ENCODE measurements at places on chromosomes 16 and 17. TPM values are rescaled to one million over a fixed set of nuclear protein-coding genes. Genes with fewer than 3 reads are reported as not detected.
A peak's percentile ranks its signal among the peaks of the same experiment; 100 is the strongest.

ZC3H18 gene
- 18.7 TPM for total RNA-seq

TMEM220 gene
- total RNA-seq = not detected

CDT1 gene
- 64.6 TPM for total RNA-seq

CASKIN1 gene
- 1.2 TPM for total RNA-seq

LRRC3C gene
- not detected for total RNA-seq

LPO gene
- total RNA-seq = not detected

FN3KRP gene
- 22.6 TPM for total RNA-seq

LRRC37A3 gene
- total RNA-seq = 1.3 TPM

DNA sequence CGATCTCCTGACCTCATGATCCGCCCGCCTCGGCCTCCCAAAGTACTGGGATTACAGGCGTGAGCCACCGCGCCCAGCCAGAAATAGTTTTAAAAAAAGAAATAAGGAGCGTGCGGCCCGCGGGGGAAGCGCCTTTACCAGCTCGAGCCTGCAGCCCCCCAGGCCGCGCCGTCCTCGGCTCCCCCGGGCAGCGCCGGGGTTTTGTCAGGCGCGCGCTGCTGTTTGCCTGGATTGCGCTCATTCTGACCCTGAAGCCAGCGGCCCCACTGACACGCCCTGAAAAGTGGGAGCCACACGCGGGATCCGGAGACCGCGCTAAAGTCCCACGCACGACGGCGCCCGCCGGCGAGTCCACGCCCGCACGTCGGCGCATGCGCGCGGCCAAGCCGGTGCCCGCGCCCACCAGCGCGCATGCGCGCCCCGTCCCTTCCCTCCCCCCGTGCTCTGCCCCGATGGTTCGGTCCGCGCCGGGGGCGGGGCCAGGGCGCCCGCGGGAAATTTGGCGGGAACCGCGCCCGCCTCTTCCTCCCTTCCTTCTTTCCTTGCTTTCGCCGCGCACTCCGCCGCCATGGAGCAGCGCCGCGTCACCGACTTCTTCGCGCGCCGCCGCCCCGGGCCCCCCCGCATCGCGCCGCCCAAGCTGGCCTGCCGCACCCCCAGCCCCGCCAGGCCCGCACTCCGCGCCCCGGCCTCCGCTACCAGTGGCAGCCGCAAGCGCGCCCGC is at the start of gene CDT1:
TSS of gene CDT1 (plus strand) at position 526 of the 724 bp plus-strand sequence. CDS start at position 569, 43 bp downstream.
- DNase-seq = peak; percentile 70

DNA sequence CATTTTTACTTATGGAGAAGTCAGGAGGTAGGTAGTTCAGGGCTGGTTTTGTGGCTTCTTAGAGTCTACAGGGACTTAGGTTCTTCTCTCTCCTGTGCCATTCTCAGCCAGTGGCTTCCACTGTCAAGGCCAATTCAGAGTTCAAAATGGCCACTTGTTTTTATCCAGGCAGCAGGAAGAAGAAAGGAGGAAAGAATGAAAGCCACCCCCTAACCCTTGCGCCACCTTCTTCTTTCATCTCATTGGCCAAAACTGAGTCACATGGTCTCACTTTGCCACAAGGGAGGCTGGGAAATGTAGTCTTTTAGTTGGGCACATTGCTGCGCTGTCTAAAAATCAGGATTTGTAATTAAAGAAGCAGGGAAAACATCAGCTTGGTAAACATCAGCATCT is 60.8 kb upstream of the MED9 start:
- peak; percentile 88 for DNase-seq

DNA sequence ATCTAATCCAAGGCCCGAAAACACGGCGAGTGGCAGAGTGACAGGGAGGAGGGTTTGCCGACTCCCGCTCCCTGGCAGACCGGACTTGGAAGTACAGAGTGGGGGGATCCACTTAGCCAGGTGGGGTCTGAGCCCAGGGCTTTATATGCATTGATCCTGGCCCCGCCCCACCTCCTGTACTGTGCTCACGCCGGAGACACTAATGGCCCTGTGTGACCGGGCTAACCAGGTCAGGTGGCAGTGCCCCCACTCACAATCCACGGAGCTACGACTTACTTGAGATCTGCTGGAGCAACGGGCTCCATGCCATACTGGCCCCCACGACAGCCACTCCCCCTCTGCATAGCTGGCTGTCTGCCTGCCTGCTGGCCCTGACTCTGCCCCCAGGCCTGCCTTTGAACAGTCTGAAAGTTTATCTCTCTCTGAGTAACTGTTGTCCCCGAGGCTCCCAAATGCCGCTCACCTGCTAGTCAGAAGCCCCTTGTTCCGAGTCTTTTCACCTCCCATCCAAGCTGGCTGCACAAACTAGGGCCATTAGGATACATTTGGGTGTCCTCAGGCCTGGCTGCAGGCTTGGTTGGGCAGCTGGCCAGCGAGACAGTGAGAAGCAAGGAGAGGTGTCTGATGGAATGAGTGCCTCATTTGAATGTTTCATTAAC is 28.0 kb downstream of the CACNA1G start:
- no peak for DNase-seq

DNA sequence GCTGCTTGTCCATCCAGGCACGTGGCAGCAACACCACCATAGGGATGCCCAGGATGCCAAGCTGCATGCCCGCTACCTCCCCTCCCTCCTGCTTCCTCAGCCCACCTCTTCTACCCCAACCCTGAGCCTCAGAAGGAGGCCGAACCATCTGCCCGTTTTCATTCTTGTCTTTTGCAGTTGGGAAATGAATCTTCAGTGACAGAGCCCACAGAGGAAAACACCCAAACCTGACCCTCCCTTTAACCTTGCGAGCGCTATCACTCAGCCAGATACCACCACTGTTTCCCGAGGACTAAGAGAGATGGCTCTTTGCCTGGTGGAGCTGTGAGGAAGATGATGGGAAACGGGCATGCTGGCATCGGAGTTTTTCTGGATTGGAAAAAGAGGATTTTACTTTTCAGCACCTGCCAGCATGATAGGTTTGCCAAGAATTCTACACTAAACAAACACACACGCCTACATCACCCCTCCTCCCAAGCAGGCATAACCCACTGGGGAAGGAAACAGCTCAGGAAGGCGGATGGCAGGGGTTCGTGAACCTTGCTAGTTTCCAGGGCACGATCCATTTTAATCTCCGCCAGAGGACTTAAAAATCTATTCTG is 457.4 kb downstream of the SLC39A11 start:
- DNase-seq = no peak

DNA sequence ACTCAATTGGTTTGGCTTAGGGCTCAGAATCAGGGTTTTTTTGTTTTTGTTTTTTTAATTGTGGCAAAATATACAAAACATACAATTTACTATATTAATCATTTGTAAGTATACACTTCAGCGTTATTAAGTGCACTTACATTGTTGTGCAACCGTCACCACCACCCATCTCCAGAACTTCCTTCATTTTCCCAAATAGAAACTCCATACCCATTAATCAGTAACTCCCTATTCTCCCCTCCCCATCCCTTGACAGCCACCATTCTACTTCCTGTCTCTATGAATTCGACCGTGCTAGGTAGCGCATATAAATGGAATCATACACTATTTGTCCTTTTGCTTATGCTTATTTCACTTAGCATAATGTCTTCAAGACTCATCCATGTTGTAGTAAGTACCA is 45.2 kb upstream of the DHX40 start:
- DNase-seq = no peak

DNA sequence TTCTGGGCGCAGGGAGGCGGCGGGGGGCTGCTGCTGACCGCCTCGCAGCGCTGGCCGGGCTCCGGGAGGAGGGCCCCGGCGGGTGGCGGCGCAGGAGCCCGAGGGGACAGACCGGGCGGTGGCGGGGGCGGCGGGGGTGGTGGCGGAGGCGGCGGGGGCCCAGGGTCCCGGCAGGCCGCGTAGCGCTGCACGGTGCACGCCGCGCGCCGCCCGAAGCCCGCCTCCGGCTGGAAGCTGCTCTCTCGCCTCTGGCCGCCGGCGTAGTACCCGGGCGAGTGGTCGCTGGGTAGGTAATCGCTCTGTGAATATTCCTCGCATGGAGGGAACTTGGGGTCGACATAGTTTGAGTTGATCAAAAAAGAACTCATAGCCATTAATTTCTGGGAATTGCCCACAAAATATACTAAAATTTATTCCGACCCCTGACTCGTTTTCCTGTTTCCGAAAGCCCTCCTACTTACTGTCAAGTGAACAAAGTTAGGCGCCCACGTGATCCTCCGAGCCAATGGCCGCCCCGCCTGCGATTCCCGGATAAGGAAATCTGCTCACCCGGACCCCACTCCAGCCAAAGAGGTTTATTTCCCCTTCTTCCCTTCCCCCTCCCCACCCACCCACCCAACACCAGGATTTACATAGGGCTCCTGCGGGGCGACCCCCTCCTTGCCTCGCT is at the start of gene HOXB4:
TSS of gene HOXB4 (minus strand) at position 405 of the 670 bp plus-strand sequence. CDS start at position 374, 31 bp downstream.
- DNase-seq = peak; percentile 54

- no peak for DNase-seq
These were observed 18.5 kb upstream of the TOB1 start for GRCh38 chr17:50884439-50885311.

GRCh38 chr16:72397876-72398275 is 225.9 kb upstream of the PMFBP1 start:
- no peak for DNase-seq

- no peak for DNase-seq
These were observed 669 bp downstream of the RNF167 start for GRCh38 chr17:4940555-4941318.

GRCh38 chr16:81586977-81587625 is 142.5 kb downstream of the CMIP start:
- DNase-seq = no peak

GRCh38 chr16:67383284-67383683 is 10.0 kb downstream of the TPPP3 start:
- DNase-seq = no peak

- DNase-seq = peak; percentile 36
These were observed 1.4 kb downstream of the PRAC2 start for GRCh38 chr17:48724251-48725003.

GRCh38 chr17:62626719-62627218 is 701 bp upstream of the MRC2 start:
- peak; percentile 62 for DNase-seq

GRCh38 chr17:69058165-69058564 is 2.6 kb downstream of the ABCA9 start:
- no peak for DNase-seq

DNA sequence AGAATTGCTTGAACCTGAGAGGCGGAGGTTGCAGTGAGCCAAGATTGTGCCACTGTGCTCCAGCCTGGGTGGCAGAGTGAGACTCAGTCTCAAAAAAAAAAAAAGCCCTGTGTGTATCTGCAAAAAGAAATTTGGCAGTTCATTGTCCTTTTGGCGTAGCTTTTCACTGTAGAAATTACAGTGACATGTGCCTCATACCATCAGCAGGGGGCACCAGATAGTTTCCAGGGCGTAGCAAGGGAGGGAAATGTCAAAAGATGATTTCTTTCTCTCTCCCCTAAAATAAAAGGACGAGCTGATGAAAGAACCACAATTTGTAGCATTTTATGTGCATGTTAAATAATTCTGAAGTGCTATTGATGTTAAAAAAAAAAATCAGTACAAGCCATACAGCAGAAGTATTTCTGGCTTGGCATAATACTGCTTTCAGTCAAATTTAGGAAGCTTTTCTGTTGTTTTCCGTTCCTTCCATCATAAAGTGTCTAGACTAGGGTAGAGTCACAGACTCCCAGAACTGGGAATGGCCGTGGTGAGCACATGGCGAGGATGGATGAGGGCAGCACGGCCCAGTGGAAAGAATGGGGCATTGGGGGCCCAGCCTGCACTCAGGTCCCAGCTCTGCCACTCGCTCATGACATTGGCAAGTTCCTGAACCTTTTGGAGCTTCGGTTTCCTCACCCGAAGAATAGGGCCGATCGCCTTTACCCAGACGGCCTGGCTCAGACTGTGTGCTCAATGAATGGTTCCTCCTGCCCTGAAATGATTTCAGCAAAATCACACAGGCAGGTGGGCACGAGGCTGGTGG is 59.8 kb upstream of the RPH3AL start:
- peak; percentile 44 for DNase-seq

GRCh38 chr16:73196670-73197069 is 148.7 kb upstream of the ZFHX3 start:
- peak; percentile 68 for DNase-seq
